PC-9 (cell line): ENCODE measurements at places on chromosomes 2 and 18. TPM values are rescaled to one million over a fixed set of nuclear protein-coding genes. Genes with fewer than 3 reads are reported as not detected.
A peak's percentile ranks its signal among the peaks of the same experiment; 100 is the strongest.

GRCh38 chr2:71122387-71123298, 7.4 kb downstream of the MCEE start:
- H3K4me1 ChIP-seq = peaks cover 15% of the 10 kb centered on the region
- H3K36me3 ChIP-seq = no peaks in the 10 kb centered on the region; the same call in 1 of the 2 replicates
- no peak overlapping the region for H3K4me3 ChIP-seq
- H3K27ac ChIP-seq = no peak overlapping the region
- DNase-seq = no peak
- H3K27me3 ChIP-seq = no peaks in the 10 kb centered on the region

DNA sequence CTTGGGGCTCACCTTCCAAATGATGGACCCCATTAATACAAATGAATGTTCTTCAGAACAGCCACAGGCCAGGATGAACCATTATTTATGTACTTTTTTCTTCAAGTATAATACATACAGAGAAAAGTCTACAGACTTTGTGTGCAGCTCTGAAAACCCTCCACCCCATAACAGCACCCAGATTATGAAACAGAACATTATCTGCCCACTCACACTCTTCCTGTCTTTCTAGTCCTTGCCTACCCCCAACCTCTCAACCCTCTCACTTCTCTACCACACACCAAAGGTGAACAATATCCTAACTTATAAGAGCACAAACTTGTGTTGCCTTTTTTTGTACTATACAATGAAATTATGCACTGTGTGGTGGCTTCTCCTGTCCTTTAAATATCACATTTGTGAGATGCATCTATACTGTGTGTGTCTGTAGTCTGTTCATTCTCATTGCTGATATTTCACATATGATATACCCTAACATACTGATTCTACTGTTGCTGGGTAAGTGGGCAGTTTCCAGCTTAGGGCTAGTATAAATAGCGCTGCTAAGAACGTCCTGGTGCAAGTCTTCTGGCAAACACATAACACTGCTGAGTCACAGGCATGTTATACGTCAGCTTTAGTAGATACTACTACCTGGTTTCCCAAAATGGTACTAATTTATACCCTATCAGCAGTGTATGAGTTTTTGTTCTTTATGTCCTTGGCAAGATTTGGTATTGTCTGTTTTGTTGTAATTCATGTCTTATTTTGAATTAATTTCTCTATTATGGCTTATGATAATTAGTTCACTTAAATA, 1.0 kb upstream of the NPHP1 start:
- H3K27ac ChIP-seq = no peak overlapping the region
- peak overlapping the region; percentile 72; the same call in 1 of the 2 replicates for H3K4me3 ChIP-seq
- DNase-seq = no peak
- H3K4me1 ChIP-seq = peaks cover 6% of the 10 kb centered on the region
- H3K36me3 ChIP-seq = no peaks in the 10 kb centered on the region

DNA sequence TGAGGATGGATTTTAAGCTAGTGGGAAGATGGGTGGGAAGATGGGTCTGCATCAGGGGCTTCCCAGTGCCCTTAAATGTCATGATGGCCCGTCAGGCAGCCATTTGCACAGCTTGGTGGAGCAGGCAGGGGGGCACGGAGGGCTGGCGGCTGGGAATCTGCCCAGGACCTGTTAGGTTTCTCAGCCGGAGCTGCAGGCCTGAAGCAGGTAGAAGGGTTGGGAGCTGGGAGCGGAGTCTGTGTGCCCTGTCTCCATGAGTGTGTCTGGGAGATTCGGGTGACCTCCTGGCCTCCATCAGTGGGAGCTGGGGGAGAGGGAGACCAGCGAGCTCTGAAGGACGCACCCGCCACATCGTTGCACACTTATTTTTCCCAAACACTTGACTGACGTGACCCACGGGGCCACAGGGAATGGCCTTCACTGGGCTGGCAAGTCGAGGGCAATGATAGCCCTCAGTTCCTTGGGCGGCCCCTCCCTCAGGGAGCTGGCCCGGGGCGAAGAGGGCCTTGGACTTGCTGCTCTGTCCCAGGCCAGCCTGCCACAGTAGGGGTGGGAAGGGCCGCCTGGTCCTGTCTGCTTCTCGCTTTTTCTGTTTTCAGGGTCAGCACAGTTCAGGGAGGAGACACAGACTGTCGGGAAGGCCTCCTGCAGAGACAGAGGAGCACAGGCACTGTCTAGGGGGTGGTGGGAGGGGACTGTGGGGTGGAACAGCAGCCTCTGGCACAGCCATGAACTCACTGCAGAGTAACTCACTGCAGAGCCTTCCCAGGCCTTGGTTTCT, 236.8 kb downstream of the ZBTB7C start:
- DNase-seq = no peak
- H3K4me3 ChIP-seq = no peak overlapping the region
- H3K36me3 ChIP-seq = no peaks in the 10 kb centered on the region
- no peak overlapping the region for H3K27ac ChIP-seq
- no peaks in the 10 kb centered on the region for H3K27me3 ChIP-seq

The MAPRE3 gene
- total RNA-seq = 17.1 and 25.2 TPM in 2 replicates

DNA sequence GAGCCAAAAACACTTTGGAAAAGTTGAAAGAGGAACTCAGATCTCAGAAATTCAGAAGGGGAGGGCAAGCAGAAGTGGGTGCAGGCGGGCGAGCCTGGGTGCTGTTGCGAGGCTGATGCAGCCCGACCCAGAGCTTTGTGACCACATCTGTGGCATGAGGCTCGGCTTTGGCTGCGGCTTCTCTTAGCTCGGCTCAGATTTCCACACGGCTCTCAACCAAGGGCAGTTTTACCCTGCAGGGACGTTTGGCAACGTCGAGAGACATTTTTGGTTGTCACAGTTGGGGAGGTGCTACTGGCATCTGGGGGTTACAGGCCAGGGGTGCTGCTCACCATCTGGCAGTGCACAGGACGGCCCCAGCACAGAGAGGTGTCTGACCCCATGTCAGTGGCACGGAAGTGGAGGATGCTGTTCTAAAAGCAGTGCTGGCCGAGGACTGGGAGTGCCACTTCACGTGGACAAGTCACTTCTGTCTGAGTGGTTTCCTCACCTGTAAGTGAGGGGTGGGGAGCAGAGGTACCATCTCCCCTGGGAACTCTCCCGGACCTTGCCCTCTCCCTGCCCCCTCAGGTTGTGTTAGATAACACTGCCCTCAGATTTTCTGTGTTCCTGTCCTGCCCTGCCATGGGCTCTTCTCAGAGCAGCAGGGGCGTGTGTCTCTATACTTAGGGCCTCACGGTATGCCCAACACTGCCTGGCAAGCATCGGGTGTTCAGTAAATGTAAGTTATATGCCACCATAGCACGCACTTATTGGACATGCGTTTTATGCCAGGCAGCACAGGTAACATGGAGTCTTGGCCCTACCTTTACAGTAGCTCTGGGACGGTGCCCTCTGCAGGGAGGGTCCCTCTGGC, 48.7 kb upstream of the FAHD2A start:
- no peak for DNase-seq
- H3K27ac ChIP-seq = no peak overlapping the region
- no peak overlapping the region for H3K4me3 ChIP-seq
- H3K27me3 ChIP-seq = peaks cover 80% of the 10 kb centered on the region
- H3K4me1 ChIP-seq = no peaks in the 10 kb centered on the region
- no peaks in the 10 kb centered on the region for H3K36me3 ChIP-seq

- no peak overlapping the region for H3K4me3 ChIP-seq
- H3K4me1 ChIP-seq = no peaks in the 10 kb centered on the region
- H3K27me3 ChIP-seq = no peaks in the 10 kb centered on the region
- no peak overlapping the region for H3K27ac ChIP-seq
- no peak for DNase-seq
Measured at GRCh38 chr2:200212862-200213425, 93.5 kb upstream of the SPATS2L start.

DNA sequence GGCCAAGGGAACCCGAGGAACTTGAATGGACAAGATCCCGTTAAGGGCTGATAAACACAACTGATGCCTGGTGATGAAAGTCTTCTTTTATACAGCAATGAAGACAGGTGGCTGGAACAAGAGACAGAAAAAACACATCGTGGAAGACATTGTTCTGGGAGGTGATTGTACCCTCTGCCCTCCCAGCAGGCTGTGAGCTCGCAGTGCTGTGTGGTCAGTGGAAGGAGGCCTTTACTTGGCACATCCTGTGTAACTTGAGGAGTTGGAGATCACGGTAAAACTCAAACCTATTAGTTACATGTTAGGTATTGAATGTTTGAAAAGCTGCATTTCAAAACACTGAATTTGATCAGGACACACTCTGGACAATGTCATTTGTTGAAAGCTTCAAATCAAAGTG, 249.9 kb upstream of the EPAS1 start:
- no peaks in the 10 kb centered on the region for H3K4me1 ChIP-seq
- H3K27me3 ChIP-seq = no peaks in the 10 kb centered on the region
- no peak overlapping the region for H3K4me3 ChIP-seq
- DNase-seq = no peak

DNA sequence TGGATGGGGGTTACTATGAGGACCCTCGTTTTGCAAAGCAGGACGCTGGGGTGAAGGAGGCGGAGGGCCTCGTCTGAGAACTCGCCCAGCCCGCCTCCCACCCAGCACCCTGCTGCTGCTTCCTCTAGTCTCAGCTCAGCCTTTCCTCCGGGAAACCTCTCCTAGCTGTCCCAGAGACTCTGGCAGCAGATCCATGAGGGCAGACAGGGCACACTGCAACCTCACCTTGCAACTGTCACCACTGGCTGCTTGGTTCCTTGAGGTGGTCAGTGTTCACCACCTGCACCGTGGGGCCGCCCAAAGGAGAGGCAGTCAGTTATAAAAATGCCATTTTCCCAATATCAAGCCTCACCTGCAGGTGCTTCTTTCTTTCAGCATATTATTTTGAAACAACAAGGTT, 45.6 kb downstream of the PARD6G start:
- no peak overlapping the region for H3K4me3 ChIP-seq
- H3K36me3 ChIP-seq = no peaks in the 10 kb centered on the region
- no peaks in the 10 kb centered on the region for H3K4me1 ChIP-seq
- peaks cover 59% of the 10 kb centered on the region for H3K27me3 ChIP-seq

The LMAN1 gene
- 77.3 and 78.3 TPM in 2 replicates for total RNA-seq

The FAM228A gene
- not detected in 2 replicates for total RNA-seq

GRCh38 chr2:173076581-173077345, 1.1 kb downstream of the MAP3K20 start:
- no peak for DNase-seq
- peak overlapping the region; percentile 67 for H3K4me3 ChIP-seq
- peak overlapping the region; percentile 61 for H3K27ac ChIP-seq

DNA sequence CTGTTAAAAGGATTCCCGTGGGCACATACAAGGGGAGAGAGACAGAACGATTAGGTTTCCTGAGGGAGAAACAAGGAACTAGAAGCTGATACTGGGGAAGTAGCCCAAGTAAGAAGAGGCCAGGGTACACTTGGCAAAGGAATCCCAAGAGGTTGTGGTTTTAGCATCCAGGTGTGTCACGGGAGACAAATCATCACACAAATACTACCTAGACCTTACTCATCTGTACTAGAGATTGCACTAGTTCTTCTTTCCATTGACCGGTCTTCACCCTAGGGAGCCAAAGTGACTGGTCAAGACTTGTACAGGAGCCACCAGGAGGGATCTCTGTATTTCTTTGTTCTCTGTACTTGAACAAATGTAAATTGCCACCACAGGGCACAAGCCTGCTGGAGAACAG, 14.2 kb upstream of the NR4A2 start:
- 0 out of 2 replicates have a peak, but pooled peaks cover 6% of the 10 kb centered on the region for H3K4me1 ChIP-seq
- H3K27me3 ChIP-seq = no peaks in the 10 kb centered on the region
- no peaks in the 10 kb centered on the region for H3K36me3 ChIP-seq
- no peak overlapping the region for H3K27ac ChIP-seq

DNA sequence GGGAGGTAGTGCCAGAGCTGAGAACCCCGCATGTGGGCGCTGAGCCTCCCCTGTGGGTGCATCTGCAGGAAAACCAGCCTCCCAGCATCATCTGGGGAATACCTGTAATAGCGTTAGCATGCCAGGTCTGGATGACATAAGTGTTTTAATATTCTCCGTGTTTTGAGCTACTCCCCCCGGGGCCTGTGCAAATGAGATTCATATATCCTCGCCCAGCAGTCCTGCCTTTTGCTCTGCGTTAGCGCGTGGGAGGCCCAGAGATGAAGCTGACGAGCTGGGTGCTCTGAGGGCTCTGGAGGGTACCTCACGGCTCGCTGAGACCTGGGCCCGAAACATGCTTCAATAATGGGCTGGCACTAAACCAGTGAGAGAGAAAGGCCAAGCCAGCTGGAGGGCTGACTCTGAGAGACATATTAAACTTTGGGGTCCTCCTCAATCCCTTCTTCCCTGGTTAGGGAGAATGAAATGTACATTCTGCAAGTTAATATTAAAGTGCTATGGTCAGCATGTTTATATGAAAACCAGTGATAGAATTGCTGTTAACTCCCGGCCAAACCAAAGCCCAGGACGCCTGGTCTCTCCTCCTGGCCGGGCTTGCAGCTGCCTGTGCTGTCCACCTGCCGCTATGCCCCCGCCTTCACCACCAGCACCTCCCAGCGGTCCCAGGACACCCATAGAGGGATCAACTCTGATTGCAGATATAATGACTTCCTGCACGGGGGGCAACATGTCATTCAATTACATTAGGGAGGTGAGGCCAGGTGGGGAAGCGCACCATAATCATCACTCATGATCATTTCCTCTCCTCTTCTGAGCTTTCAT, 77.0 kb downstream of the EDAR start:
- H3K4me1 ChIP-seq = no peaks in the 10 kb centered on the region
- no peak overlapping the region for H3K4me3 ChIP-seq
- H3K27me3 ChIP-seq = no peaks in the 10 kb centered on the region

DNA sequence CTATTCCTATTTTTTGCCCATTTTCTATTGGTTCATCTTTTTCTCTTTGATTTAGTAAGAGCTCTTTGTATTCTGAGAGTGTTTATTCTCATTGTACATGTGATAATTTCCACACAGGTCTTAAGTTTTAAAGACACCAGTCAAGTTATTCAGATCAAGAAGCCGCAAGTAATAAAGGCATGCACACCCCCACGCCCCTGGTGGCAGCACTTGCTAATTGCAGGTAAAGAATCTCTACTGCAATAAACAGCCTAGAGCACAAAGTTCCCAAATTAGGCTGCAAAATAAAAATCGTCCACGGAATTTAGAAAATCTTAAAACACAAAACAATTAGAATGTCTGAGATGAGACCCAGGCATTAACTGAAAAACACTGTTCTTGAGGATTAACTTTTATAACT, 45.2 kb downstream of the ST3GAL5 start:
- no peak overlapping the region for H3K27ac ChIP-seq
- H3K4me1 ChIP-seq = no peaks in the 10 kb centered on the region
- no peak for DNase-seq
- H3K4me3 ChIP-seq = no peak overlapping the region
- no peaks in the 10 kb centered on the region for H3K27me3 ChIP-seq
